A549 (cell line): ENCODE measurements at places on chromosomes 1 and 21. TPM values are rescaled to one million over a fixed set of nuclear protein-coding genes. Genes with fewer than 3 reads are reported as not detected.

GRCh38 chr1:245946905-245947304 lies 560.2 kb downstream of the SMYD3 start:
- no peak for DNase-seq

DNA sequence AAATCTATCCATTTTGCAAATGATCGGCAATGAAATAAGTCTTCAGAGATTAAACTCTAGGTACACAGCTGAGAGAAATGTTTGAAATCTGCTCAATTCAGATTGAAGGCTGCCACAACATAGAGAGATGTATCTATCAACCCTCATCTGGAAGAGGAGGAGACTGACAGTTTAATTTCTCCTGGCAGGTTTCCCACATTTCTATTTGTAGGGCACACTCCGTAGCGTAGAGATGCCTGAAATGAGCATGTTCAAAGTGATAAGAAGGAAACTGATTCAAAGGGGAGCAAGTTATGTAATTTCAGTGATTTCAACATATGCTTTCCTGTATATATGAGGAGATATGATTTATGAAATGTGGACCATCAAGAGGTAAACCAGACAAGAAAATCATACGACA lies 44.1 kb downstream of the NIBAN1 start:
- no peak for DNase-seq

GRCh38 chr21:37199057-37199924 lies 67.8 kb downstream of the VPS26C start:
- no peak for DNase-seq

DNA sequence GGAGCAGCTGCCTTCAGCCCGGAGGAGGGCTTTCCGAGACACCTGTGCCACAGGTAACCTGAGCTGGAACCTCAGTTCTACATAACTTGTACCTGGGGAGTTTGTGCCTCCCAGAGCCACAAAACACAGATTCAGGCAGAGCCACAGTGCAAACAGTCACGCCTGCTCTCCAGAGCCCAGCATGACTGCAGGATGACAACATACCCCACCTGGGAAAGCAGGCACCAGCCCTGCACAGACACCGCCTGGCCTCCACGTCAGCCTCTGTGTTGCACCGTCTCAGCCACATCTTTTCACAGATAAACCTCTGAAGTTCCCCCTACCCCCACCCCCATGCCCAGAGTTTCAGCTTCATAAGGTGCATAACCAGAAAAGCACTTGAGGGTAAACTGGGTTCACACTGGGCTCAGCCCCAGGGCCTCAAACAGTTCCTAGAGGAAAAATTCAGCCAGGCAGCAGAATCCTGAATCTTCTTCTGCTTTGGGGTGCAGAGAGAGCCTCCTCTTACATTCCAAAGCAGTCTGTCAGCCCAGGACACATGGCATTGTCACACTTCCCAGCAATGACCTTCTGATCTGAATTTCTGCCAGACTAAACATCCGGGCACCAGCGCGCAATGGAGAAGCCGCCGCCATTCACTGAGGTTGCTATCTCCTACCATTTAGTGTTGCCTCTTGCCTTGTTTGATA lies 229.5 kb downstream of the TOMM20 start:
- no peak for DNase-seq

DNA sequence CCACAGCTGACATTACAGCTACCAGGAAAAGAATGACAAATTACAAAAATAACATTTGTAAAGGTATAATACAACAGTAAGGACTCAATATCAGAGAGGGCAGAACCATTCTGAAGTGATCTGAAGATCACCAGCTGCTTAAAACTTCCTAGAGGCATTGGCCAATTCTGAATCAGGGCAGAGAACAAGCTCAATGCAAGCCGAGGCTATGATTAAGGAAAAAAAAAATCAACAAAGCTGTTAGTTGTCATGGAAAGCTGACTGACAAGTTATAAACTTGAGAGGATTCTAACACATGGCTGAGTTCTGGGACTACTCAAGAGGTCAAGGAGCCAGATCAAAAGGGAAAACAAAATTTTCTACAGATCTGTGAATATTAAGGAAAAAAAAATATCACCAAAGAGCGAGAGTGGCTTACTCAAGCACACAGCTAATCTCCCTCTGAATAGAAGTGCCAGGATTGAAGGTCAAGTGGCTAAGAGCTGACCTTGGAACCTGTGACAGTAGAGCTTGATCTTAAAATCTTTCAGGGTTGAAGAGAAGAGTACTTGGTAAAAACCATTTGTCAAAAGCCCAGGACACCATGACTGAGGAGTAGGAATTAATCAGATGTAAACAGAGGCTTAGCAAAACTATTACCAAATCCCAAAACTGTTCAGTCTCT lies 383.4 kb downstream of the USP25 start:
- DNase-seq, result no peak

GRCh38 chr1:221335161-221336101 lies 406.5 kb downstream of the DUSP10 start:
- DNase-seq, result no peak

- DNase-seq, result no peak
Measured at GRCh38 chr1:22418933-22419382, 32.7 kb upstream of the ZBTB40 start.

- DNase-seq, result no peak
Measured at GRCh38 chr21:44880405-44881197, 7.1 kb upstream of the PTTG1IP start.

DNA sequence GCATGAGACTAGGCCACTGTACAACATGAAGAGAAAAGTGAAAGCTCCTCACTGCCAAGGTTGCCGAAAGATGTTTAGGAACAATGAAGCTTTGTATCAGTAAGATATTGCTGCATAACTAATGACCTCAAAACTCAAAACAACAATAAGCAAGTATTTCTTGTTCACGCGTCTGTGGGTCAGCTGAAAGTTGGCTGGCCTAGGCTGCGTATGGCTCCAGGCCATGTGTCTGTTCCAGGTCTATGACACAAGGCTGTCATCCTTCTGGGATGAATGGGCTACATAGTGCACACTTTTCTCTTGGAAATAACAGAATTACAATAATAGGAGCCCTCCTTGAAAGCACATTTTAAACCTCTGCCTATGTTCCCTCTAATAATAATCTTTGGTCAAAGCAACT lies 515.9 kb downstream of the PLPP3 start:
- DNase-seq, result no peak

GRCh38 chr1:81998165-81998564 lies 197.4 kb downstream of the ADGRL2 start:
- no peak for DNase-seq

DNA sequence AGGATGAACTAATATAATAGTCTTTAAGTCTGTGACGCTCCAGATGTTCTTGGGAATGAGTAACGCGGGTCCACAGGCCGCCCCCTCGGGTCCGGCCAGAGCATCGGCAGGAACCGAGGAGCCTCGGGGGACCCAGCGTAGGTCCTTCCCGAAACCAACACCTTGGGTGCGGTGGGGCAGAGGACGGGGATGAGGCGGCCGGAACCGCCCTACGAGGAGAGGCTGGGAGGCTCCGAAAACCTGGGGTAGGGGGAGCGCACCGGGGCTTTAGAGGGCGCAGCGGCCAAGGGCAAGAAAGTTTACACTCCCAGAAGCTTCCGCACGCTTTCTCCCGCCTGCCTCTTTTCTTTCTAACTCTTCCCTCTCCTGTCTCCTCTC lies 7.1 kb downstream of the DMRTA2 start:
- DNase-seq, result no peak

DNA sequence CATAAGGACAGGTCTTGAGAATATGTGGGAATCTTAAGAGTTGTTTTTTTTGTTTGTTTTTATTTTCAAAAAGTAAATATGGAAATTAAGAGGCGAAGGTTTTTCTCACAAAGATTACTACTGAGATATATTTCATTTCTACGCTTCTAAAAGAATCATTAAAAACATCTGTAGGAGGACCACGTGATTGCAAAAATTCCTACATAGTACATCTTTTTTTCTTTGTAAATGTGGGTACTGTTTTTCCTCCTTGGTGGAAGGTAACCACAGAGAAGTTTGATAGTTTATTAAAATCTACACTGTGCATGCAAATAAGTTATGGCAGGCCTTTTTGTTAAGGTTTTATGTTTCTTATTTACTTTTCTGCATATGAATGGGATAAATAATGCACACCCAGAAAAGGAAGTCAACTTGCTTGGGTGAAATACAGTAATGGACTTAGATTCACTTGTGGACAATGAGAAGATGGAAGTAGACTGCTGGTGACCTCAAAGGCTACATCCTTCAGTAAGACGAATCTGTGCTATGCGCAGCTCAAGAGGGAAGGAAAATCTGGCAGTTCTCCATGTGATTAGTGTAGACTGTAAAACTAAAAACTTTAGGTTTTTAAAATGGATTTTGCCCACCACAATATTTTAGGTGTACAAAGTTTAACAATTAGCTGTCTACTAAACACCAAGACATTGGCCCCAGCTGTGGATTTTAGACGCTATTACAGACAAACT lies 2.0 kb downstream of the AK5 start:
- DNase-seq, result no peak

- no peak for DNase-seq
Measured at GRCh38 chr1:51512606-51513005, 6.5 kb downstream of the EPS15 start.

FALEC gene
- 0.28 to 0.80 TPM (median 0.74 TPM) in 3 replicates for polyA plus RNA-seq

ACBD6 gene
- 59.8 to 61.4 TPM (median 61.4 TPM) in 3 replicates for polyA plus RNA-seq

CHODL gene
- polyA plus RNA-seq, result not detected in 3 replicates

DIRAS3 gene
- 1.4 to 2.0 TPM (median 1.8 TPM) in 3 replicates for polyA plus RNA-seq

MCOLN3 gene
- 3.0 to 4.2 TPM (median 3.6 TPM) in 3 replicates for polyA plus RNA-seq

PALMD gene
- 2.6 to 3.1 TPM (median 3.1 TPM) in 3 replicates for polyA plus RNA-seq
